ENCODE measurements at places on chromosomes 6 and 20. TPM values are rescaled to one million over a fixed set of nuclear protein-coding genes. Genes with fewer than 3 reads are reported as not detected.

The ARG1 gene
- total RNA-seq, result not detected

The SSTR4 gene
- not detected for total RNA-seq

GRCh38 chr6:90820436-90820835, 233.6 kb upstream of the MAP3K7 start:
- DNase-seq, result no peak

DNA sequence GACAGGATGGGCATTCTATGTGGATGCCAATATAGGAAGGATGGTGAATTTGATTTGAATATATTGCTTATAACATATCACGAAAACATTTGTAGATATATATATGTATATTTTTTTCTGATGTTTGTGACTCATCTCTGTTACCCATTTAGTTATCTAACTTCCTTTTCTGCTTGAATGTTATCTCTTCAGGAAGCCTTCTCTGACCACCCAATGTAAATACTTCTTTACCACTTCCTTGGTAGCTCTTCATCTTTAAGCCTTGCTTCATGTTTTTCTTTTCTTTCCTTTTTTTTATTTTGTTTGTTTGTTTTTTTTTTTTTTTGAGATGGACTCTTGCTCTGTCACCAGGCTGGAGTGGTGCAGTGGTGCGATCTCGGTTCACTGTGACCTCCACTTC, 260.5 kb upstream of the EPHA7 start:
- no peak for DNase-seq

- peak; percentile 28 for DNase-seq
Observed at GRCh38 chr20:31602779-31603441, 2.2 kb upstream of the ID1 start.

DNA sequence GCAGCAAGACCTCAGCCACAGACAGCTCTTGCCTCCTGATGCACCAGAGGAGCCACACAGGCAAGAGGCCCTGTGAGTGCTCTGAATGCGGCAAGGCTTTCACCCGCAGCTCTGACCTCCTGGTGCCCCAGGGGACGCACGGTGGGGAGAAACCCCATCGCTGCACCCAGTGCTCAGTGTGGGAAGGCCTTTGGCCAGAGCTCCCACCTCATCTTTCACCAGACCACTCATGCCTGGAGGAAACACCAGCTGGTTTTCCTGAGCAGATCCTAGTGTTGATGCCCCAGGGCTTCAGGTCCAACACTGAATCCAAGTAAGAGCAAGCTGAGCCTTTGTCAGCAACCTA, 37.0 kb upstream of the XRN2 start:
- no peak for DNase-seq

- DNase-seq, result no peak
Observed at GRCh38 chr6:151098166-151098565, 141.6 kb upstream of the AKAP12 start.

DNA sequence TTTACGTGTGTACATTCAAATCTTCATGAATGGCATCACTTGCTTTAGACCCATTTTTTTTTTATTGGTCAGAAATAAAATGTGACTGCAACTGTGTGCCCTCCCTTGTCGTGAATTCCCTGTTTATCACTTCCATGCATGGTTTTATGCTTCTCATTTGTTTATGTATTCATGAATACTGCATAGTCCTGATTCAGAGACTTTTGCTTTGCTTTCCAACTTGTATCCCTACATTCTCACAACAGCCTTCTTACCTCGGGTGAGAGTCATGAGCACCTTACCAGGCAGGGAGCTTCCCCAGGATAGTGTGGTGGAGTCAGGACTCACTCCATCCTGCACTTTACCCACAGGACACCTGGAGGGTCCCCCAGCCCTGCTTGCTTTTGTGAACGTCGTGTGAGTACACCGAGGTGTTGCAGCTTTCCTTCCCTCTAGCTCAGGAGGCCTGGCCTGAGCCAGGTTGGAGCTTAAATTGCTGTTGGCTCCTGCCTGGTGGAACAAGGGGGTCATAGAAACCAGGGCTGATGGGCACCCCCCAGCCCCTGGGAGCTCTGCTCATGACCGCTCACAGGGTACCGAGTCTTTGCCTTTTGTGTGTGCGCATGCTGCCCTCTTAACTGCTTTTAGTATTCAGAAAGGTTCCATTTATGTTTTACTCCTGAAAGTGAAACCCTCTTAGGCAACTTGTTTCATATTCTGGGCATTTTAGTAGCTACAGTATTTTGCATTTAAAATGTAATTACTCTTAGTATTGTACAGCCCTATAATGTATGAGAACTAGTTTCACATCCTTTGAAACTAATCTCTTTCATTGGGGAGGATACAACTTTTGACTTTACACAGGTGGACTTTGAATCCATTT, 66.0 kb downstream of the CDS2 start:
- no peak for DNase-seq

Measured in CD4-positive, alpha-beta memory T cell (primary cell).